K562 (cell line): ENCODE measurements at places on chromosomes 16 and 17. TPM values are rescaled to one million over a fixed set of nuclear protein-coding genes. Genes with fewer than 3 reads are reported as not detected.

GRCh38 chr16:28520672-28521071 lies 14.0 kb upstream of the IL27 start:
- DNase-seq = no peak

AMZ2 gene
- 34.8 and 41.8 TPM in 2 replicates for polyA plus RNA-seq

GRCh38 chr17:77264617-77265230 lies 124.0 kb downstream of the SEC14L1 start:
- DNase-seq = no peak

ST6GALNAC2 gene
- not detected in 2 replicates for polyA plus RNA-seq

DNA sequence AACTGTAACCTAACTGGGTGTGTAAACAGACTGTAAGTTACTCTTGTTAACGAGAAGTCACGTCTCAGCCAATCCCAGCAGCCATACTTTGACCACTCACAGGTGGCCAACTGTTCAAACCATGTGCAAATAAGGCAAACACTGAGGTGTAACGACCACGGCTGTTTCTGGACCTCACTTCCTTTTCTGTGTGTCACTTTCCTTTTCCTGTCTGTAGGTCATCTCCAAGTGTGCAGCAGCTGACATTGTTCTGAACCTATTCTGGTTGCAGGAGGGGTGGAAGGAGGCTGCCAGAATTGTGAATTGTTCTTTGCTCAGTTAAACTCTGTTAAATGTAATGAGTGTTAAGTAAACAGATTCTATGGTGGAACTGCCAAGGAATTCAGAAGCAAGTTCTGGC lies 627.4 kb downstream of the KCNJ2 start:
- DNase-seq = no peak

- DNase-seq = no peak
Measured at GRCh38 chr16:85046472-85046916, 18.9 kb downstream of the KIAA0513 start.

EPOP gene
- 5.0 and 5.2 TPM in 2 replicates for polyA plus RNA-seq

HBQ1 gene
- polyA plus RNA-seq = 151 and 161 TPM in 2 replicates

SHMT1 gene
- 23.9 and 26.1 TPM in 2 replicates for polyA plus RNA-seq

GRCh38 chr17:35716897-35717465 lies 14.5 kb upstream of the RASL10B start:
- no peak for DNase-seq

- DNase-seq = no peak
Measured at GRCh38 chr16:69141936-69142335, 9.5 kb downstream of the UTP4 start.

CCDC40 gene
- polyA plus RNA-seq = not detected in 2 replicates

GRCh38 chr17:78990349-78991016 lies 10.8 kb upstream of the LGALS3BP start:
- no peak for DNase-seq

- no peak for DNase-seq
Measured at GRCh38 chr16:2896480-2897010, 13.5 kb downstream of the FLYWCH2 start.

SPNS2 gene
- not detected in 2 replicates for polyA plus RNA-seq

- DNase-seq = no peak
Measured at GRCh38 chr16:66712512-66712911, 16.0 kb upstream of the CMTM4 start.

DNA sequence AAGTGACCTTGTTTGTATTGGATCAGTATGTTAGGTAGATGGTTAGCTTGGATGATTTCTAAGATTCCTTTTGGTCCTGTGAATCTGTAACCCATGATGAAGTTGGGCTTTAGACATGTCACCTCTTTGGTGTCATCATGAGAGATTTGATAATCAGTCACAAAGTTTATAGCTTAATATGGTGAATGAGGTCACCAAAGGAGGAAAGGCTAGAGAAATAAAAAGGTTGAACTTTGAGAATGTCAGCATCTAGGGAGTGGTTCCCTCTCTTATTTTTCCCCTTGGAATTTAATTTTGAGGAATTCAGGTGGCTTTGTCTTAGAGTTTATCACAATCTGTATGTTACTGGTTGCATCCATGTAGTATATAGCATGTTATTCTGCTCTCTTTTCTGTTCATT lies 45.3 kb downstream of the NLK start:
- DNase-seq = no peak

- DNase-seq = no peak
Measured at GRCh38 chr17:33523577-33523981, 230.5 kb upstream of the ASIC2 start.

GAS7 gene
- polyA plus RNA-seq = not detected in 2 replicates

DNA sequence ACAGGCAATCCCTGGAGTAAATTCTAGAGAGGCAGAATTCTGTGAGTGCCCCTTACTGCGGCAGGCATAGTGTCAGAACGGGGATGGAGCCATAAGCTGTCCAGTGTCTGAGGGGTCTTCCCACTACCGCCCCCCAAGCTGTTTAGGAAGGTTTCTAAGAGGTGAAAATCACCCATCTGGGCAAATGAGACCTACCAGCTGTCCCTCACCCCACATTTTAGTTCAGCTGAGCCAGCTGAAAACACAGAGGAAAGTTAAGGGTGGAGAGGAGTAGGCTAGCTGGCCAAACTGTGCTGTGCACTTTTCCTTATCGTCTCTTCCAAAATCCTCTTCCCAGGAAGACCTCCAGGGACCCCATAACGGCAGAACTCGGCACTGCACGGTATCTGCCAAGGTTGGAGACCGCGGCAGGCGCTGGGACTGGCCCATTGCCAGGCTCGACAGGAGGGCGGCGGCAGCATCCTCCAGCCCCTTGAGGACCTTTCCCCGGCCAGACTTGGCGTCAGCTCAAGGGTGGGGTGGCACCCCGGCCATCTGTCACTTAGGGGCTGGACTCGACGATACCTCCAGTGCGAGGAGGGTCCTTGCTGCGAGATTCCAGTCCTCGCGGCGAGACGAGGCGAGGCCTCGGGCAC lies 955 bp downstream of the ACLY start:
- DNase-seq = peak; percentile 64

GRCh38 chr16:86083382-86084002 lies 184.5 kb downstream of the IRF8 start:
- DNase-seq = no peak

- no peak for DNase-seq
Measured at GRCh38 chr17:17886226-17886625, 49.4 kb upstream of the SREBF1 start.

DNA sequence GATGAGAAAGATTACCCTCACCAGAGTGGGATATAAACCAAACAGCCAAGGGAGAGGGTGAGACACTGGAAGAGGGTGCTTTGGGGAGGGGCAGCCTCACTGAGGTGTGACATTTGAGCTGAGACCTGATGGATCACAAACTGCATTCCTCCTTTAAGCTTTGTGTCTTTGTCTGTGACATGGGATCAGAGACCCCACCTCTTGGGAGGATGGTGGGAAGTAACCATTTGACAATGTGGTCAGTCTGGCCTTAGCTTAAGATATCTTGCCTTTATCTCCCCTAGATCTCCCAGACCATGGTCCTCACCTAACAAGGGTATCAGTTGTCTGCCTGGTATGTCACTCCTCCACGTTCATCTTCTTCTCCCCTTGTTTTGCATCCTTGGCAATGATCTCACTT lies 163.4 kb downstream of the SHISA9 start:
- DNase-seq = no peak

DNA sequence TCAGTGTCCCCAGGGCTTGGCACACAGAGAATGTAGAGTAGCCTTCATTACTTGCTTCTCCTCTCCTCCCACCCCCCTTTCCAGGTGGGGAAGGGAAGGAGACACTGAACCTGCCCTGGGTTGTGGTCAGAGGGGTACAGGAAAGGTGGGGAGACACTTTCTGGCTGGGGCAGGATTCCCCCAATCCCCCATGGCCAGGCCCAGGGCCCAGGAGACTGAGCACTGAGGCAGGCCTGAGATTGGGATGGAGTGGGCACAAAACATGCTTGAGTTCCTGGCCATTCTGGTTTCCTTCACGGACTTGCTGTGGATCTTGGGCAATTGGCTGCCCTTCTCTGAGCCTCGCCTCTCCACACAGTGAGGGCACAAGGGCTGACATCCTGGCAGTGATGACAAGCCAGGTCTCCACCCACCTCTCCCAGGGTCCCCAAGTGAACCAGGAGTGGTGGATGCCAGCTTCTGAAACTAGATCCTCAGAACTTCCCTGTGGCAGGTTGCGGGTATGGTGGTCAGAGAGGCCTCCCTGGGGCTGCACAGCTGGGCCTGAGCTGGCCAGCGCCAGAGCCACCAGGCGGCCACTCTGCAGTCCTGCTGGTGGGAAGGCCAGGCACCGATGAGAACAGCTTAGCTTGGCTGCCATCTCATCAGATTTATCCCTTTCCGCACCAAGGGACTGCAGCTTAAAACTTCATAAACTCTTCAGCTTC lies 9.3 kb downstream of the ZNF629 start:
- no peak for DNase-seq

TMIGD1 gene
- polyA plus RNA-seq = not detected in 2 replicates

HSPB9 gene
- 0.05 and 0.13 TPM in 2 replicates for polyA plus RNA-seq

GRCh38 chr16:79066561-79066960 lies 534.0 kb downstream of the MAF start:
- no peak for DNase-seq

MYL4 gene
- polyA plus RNA-seq = 319 and 378 TPM in 2 replicates

MLLT6 gene
- 47.8 and 55.0 TPM in 2 replicates for polyA plus RNA-seq

CCDC200 gene
- not detected in 2 replicates for polyA plus RNA-seq

RND2 gene
- 0.77 and 1.8 TPM in 2 replicates for polyA plus RNA-seq

NEUROD2 gene
- not detected in 2 replicates for polyA plus RNA-seq

- DNase-seq = peak; percentile 36
Measured at GRCh38 chr17:7393613-7394451, 493 bp downstream of the PLSCR3 start.

NOS2 gene
- not detected in 2 replicates for polyA plus RNA-seq
